ENCODE measurements at places on chromosomes 16 and 17.

- no peak for DNase-seq
Observed at GRCh38 chr16:73717266-73717974, 579.2 kb upstream of the PSMD7 start.

DNA sequence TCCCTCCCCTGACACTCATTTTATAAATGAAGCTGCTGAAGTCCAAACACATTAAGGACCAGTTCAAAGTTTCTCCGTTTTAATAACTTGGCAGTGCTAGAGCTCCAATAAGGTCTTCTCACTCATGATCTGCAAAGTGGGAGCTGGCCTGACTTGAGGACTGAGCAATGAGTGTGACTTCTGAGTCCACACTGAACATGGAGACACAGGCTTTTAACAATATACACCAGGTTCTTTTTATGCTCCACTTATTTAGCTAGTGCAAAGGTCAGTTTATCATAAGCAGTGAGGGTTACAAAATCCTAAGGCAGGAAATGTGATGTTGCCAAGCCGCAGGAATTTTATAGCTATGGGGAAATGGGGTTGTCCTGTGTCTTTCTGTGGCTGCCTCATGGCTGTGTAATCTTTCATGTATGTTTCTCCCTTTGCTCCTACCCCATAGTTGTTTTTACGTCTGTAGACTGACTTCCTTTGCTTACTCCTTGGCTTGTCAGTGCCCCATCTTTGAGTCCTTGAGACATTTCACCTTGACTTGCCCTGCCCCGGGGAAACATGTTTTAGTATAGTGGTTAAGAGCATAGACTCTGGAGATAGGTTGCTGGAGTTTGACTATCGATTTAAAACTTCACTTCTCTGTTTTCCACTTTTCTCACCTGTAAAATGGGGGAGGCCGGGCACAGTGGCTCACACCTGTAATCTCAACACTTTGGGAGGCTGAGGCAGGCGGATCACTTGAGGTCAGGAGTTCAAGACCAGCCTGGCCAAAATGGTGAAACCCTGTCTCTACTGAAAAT is 12.2 kb upstream of the MMD start:
- DNase-seq, result peak; percentile 89

GRCh38 chr16:67936124-67936879 is at the start of gene PSMB10:
Gene PSMB10 (minus strand): TSS chr16:67936850. CDS start chr16:67936749, 101 bp downstream.
- no peak for DNase-seq

GRCh38 chr16:21590287-21590686 is 9.1 kb upstream of the METTL9 start:
- DNase-seq, result no peak

GRCh38 chr16:86321491-86321890 is 188.8 kb upstream of the FOXF1 start:
- DNase-seq, result no peak

GRCh38 chr17:61221181-61221580 is 178.5 kb upstream of the TBX2 start:
- no peak for DNase-seq

DNA sequence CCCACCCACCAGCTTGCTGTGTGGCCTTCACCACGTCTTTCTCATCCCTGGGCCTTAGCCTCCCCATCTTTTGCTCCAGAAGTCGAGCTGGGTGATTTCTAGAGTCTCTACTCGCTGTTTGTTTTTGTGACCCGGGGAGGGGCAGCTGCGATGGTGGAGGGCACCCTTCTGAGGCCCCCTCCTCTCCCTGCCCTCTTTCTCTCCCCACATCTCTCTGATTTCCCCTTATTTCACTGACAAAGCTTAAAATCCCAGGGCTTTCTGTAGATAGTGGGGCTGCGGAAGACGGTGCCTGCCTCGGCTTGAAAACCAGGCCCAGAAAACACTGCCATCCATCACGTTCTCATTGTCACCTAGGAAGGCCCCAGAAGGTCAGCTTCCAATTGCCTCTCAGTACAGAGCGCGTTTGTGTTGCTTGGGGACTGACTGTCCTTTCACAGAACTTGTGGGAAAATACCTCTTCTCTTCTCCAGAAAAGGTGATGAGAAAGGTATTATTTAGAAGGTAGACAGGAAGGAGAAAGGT is 95.1 kb downstream of the NTN1 start:
- DNase-seq, result no peak

DNA sequence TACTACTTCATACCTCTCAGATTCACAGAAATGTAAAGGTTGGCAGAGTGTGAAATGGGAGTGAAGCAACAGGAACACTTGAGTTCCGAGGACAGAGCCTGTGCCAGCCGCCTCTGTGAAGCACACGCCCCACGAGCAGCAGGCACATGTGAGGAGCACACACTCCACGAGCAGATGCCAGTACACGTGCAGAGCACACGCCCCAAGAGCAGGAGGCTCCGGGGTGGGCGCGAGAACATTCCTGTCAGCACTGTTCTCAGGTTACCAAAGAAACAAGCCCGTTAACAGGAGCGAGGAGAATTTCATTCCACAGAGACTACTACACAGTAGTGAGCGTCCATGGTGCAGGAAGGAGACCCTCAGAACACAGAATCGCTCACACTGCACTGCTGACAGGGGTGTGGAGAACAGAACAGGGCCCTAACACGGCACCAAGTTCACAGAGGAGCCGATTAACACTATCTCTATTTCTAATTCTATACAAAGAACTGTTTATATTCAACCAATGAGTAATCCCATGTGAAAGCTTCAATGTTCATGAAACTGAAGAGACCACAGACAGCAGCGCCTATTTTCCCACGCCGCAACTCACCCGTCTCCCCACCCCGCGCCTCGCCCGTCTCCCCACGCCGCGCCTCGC is 40.1 kb downstream of the KLHDC4 start:
- DNase-seq, result no peak

- no peak for DNase-seq
Observed at GRCh38 chr16:10852286-10852685, 24.7 kb upstream of the CIITA start.

DNA sequence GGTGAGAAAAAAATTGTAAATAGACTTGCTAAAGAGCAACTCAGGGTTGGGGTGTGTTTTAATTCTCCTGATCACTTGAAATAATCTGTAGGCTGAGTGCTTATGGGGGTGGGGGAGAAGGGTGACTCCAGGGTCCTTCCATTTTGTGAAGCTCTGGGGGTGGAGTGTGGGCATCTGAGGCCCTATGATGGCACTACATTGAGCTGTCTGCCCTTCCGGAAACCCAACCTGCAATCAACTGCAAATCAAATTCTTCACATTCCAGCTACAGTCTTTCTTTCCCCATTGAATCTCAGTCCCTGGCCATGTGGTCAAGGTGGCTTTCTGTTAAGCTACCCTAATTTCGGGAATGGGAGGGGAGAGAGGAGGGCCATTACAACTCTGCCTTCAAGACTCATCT is 6.0 kb upstream of the CDC6 start:
- DNase-seq, result no peak

- DNase-seq, result no peak
Observed at GRCh38 chr16:2223942-2224486, 623 bp downstream of the E4F1 start.

DNA sequence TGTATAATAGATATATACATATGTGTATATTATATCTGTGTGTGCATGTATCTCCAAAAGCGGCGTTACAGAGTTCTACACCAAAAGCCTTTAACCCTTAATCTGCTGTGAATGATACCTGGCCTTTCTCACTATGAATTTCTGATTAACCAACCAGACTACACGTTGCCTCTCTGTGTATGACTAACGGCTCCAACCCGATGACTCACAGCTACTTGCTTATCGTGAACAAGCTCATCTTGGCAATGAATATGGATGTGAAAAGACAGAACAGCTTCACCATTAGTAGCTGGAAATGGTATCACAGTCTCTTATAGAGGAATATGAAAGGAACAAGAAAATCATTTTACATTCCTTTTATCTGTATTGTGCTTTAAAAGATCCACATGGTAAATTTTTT is 23.8 kb upstream of the ARHGAP44 start:
- DNase-seq, result peak; percentile 78

GRCh38 chr16:73846356-73846755 is 450.3 kb upstream of the PSMD7 start:
- DNase-seq, result no peak

DNA sequence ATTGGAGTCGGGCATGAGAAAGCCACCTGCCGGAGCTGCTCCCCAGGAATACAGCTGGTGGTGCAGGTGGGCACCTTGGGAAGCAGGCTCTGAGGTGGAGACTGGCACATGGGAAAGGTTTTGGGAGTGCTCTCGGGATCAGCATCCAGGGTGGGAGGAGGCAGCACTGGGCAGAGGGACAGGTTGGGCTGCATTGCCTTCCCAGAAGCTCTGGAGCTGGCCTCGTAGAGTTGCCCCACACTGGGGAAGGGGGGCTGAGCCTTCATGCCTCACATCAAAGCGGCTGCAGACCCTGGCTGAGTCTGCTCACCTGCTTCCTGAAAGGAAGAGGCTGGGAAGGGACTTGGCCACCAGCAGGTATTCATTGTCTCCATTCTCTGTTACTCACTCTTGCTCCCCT is 13.5 kb upstream of the GPRC5B start:
- DNase-seq, result no peak

DNA sequence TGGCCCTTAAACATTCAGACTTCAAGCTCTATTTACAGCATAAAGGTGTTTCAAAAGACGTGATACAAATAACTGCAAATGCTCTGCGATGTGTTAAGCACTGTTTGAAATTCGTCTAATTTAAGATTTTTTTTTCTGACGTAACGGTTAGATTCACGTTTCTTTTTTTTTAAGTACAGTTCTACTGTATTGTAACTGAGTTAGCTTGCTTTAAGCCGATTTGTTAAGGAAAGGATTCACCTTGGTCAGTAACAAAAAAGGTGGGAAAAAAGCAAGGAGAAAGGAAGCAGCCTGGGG is 681 bp upstream of the MAPT start:
- DNase-seq, result no peak

DNA sequence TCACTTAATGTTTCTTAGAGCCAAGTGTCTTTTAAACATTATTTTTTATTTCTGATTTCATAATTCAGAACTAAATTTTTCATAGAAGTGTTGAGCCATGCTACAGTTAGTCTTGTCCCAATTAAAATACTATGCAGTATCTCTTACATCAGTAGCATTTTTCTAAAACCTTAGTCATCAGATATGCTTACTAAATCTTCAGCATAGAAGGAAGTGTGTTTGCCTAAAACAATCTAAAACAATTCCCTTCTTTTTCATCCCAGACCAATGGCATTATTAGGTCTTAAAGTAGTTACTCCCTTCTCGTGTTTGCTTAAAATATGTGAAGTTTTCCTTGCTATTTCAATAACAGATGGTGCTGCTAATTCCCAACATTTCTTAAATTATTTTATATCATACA is 13.6 kb upstream of the BCAS3 start:
- no peak for DNase-seq

DNA sequence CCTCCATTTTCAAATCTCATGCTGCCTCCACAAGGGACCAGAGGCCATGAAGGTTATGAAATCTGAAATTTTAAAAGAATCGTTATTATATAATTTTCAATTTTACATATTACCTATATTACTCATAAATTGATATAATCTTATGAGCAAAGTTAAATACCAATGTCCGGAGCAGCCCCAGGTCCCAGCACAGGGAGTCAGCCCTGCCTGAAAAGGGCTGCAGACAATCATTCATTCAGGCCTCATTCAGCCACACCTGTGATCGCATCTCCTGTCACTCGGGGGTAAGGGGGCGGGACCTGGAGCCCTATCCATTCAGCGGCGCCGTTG is 172.5 kb downstream of the AHSP start:
- DNase-seq, result no peak

- peak; percentile 18 for DNase-seq
Observed at GRCh38 chr16:83878838-83879237, 20.1 kb upstream of the MLYCD start.

DNA sequence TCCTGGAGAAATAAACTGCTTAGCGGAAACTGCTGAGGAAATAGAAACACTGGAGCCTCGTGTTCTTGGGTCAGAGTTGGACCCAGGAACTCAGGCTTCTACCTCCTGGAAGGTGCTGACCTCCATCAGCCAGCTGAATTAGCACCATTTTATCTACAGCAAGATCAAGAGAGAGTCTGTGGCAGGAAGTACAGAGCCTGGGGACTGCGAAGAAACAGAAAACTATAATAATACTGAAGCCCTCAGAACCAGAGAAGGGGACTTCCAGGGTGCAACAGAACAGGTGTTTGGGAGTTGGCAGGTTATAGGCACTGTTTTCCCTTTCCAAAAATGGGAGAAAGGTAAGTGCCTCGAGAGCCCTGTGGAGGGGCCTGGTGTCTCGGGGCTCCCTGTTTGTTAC is 379.7 kb downstream of the CA10 start:
- no peak for DNase-seq

- DNase-seq, result no peak
Observed at GRCh38 chr16:867421-868385, 67.2 kb upstream of the GNG13 start.

DNA sequence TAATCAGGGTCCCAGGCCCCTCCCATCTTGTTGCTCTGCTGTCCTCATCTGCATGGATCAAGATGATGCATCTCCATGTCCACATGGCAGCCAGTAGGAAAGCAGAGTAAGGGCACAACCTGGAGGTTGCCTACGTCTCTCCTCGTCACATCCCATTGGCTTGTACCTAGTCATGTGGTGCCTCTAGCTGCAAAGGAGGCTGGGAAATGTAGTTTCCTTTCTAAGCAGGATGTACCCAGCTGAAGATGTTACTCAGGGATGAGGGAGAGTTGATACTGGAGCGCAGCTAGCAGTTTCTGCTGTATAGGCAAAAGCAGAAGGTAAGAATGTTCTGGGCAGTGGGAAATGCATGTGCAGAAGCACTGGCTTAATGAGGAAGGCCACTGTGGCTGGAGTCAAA is 20.8 kb downstream of the ABCC1 start:
- no peak for DNase-seq

DNA sequence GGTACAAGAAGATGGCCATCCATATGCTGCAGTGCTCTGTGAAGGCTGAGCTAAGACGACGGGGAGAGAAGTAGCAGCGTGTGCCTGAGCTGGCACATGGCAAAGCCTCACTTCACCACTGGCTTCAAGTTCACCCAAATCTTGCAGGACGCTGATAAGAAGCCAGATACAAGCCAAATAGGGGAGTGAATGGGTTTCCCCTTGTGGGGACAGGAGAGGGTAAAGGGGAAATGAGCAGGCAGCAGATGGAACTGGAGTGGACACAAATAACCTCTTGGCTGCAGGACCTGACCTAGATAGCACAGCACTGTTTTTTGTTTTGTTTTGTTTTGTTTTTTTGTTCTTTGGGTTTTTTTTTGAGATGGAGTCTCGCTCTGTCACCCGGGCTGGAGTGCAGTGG is 21.0 kb upstream of the PITPNA start:
- no peak for DNase-seq

- no peak for DNase-seq
Observed at GRCh38 chr16:80034469-80034826, 433.9 kb upstream of the MAF start.

- no peak for DNase-seq
Observed at GRCh38 chr17:81234506-81234855, 4.4 kb downstream of the TEPSIN start.

Measured in AG04450 (cell line).